Activated CD8-positive, alpha-beta memory T cell treated with anti-CD3 and anti-CD28 coated beads, Interleukin-2, amount 50 U/mL, for 48 hours (primary cell): ENCODE measurements at places on chromosomes 4 and X.

DNA sequence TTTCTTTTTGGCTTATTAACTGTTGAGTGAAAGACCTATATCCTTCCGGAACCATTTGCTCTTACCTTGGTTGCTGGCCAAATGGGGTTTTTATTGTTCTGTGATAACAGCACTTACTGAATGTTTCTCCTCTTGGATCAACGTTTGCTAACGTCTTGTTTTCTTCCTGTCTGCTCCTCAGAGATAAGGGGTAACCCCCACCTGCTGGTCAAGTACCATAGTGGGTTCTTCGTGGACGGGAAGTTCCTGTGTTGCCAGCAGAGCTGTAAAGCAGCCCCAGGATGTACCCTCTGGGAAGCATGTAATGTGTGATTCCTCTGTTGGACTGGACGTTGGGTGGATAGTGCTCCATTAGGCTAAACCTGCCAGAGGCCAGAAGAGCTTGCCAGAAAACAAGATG is 15.3 kb downstream of the BMX start:
- no peak for DNase-seq

GRCh38 chr4:183766140-183766539 is 107.0 kb downstream of the TRAPPC11 start:
- DNase-seq = no peak

DNA sequence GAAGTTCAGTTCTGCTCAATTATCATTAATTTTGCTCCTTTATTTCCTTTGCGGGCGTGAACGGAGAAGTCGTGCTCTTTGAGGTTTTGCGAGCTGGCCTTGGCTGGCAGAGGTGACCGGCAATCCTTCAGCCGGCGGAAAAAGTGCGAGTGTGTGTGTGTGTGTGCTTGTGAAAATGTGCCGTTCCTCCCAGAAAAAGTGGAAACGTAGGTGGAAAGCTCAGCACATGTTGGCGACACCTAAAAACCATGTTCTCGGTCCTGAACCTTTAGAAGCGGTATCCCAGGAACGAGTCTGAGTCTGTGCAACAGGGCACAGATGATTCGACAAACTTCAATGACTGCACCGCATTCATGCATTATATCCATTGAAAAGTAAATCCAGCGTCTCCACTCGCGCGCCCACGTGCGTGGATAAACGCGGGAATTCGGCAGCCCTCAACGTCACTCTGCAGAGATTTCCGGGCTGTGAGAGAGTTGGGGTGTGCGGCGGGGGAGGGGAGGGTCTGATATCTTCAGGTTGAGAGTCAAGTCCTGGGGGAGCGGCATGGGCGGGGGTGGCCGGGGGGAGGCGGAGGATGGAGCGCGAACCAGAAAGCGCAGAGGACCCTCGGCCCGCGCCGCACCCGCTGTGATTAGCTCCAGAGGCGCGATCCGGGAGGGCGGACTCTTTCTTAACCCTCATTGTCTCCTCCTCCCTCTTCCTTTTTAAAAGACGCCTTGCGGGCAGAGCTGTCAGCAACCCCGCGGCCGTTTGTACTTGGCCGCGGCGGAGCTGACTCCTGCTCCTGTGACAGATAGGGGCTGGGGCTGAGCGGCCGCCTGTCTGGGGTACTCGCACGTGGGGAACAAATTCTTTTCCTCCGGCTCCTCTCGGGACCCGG is at the start of gene SHISA3:
Gene SHISA3, plus strand, starts transcription at position 737 of the 883 bp plus-strand sequence. CDS start 569 bp downstream, outside the sequence.
- DNase-seq = no peak

- no peak for DNase-seq
These were observed 26.6 kb downstream of the DRD5 start for GRCh38 chr4:9808077-9808476.

DNA sequence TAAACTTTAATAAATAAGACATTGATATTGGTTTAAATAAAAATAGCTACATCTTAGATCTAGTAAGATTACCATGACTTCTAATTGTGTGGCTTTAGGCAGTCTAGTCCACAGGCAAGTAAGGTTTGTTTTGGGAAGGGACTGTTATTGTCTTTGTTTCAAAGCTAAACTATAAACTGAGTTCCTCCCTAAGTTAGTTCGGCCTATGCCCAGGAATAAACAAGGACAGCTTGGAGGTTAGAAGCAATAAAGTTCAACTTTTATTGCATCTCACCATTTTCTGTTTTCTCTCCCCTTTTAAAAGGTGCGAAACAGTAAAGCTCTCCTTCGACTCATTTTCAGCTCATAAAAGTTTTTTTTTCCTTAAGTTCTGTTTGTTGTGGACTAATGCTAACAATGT is 70.4 kb upstream of the S100G start:
- DNase-seq = no peak

GRCh38 chr4:122703868-122704267 is 28.6 kb upstream of the BBS12 start:
- no peak for DNase-seq

DNA sequence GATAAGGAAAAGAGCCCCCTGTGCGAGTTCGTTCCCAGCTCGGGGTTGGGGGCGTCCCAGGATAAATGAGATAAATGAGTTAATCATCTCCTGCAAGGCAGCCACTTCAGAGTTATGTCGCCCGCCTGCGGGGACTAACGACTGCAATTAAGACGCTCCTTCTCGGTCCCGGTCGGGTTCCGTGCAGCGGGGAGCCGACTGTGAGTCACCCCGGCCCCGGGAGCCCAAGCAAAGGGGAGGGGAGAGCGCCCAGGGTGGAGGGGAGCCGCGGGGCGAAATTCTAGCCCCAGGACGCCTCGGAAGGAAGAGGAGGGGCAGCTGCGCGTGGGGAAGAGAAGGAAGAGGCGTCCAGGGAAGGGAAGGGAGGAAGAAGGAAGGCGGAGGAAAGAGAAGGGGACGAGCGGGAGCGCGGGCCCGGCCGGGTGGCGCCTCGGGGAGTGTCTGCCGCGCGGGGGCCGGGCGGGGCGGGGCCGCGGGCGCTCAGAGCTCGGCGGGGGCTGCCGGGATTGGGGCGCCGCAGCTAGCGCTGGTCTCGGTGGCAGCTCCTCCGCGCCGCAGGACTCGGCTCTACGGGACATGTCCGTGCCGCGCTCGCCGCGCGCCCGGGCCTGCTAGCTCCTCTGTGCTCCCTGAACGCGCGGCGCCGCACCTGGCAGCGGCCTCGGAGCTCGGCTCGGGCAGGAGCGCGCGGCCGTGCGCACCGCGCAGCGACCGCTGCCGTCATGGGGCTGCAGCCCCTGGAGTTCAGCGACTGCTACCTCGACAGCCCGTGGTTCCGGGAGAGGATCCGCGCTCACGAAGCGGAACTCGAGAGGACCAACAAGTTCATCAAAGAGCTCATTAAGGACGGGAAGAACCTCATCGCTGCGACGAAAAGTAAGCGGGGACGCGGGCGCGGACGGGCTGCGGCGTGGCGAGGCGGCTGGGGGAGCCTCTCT is at the start of gene ARHGAP10:
Gene ARHGAP10, plus strand, starts transcription at position 509 of the 938 bp plus-strand sequence. Its CDS starts 214 bp downstream, at position 723.
- peak; percentile 82 for DNase-seq

- DNase-seq = no peak
These were observed 12.7 kb upstream of the PAQR3 start for GRCh38 chr4:78951862-78952472.

GRCh38 chr4:90421161-90421560 is 294.0 kb downstream of the CCSER1 start:
- DNase-seq = no peak

GRCh38 chr4:74546057-74546456 is 101.1 kb downstream of the AREG start:
- DNase-seq = no peak

GRCh38 chr4:185066179-185066578 is 47.9 kb downstream of the HELT start:
- no peak for DNase-seq

GRCh38 chr4:148207068-148207467 is 235.1 kb downstream of the NR3C2 start:
- no peak for DNase-seq

DNA sequence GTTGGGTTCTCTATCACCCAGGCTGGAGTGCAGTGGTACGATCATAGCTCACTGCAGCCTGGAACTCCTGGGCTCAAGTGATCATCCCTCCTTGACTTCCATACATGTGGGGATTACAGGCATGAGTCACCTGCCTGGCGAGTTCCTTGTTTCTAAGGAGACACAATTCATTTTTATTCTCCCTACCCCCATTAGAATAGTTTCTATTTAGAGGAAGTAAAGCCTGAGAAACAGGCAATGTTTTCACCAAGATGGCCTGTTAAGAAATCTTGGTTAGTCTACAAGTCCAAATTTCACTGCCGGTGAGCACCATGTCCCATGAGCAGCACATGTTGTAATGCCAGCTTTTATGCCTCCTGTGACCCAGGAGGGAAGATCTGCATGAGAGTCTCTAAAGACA is 5.7 kb downstream of the CYBB start:
- no peak for DNase-seq

DNA sequence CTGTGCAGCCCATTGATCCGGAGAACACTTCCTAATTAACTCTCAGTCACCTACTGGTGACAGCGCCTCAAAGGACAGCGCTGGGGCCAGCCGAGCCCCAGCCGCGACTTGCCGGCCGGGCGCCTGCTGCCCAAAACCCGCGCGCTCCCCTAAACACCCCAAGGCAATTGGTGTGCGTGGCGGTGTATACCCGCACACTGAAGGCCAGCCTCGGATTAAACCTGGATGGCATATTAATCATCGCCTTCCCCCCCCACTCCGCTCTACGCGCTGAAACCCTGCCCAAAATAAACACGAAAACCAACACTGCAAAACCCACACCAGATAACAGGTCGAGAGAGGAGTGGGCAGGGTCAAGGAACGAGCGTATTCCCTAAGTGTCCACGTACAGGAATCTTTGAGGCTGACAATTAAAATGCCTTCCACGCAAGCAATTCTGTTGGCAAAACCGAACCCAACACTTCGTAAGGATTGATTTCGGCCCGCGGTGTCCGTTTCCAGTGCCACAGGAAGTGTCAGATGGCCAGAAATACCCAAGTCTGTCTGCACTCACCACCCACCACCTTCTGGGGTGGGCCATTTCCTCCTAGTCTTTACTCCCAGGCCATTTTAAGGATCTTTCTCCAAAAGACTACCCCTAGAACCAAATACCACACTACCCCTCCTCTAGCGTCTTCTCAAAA is 2.7 kb downstream of the BCOR start:
- no peak for DNase-seq
